Suppressor macrophage (primary cell): ENCODE measurements at places on chromosomes 1 and 21.

GRCh38 chr1:160662910-160663309, 16.1 kb upstream of the SLAMF1 start:
- DNase-seq = no peak

- no peak for DNase-seq
Measured at GRCh38 chr1:176479971-176480370, 17.0 kb downstream of the PAPPA2 start.

DNA sequence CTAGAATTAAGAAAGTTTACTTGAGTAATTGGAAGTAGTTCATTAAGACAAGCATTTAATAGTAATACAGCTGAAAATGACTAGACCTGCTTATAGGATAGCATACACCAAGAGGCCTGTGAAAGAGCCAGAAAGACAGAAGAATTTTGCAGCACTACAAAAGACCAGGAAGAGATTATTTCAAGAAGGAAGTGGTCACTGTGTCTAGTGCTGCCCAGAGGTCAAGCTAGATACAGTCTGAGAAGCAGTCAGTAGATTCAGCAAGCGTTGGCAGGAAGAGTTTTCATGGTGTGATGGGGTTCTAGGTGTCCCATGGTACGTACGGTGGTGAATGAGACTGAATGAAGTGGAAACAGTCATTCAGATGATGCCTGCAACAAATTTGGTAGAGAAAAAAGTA, 31.5 kb downstream of the RGS8 start:
- DNase-seq = peak; percentile 44

GRCh38 chr1:198701250-198701649, 62.4 kb downstream of the PTPRC start:
- no peak for DNase-seq
